Activated B cell treated with CpG ODN at 0.5 μM for 24 hours (primary cell): ENCODE measurements at places on chromosomes 3 and 15.

GRCh38 chr3:151404316-151404715 is 19.8 kb upstream of the P2RY12 start:
- H3K27me3 ChIP-seq, result no peaks in the 10 kb centered on the region
- H3K4me1 ChIP-seq, result peaks cover 5% of the 10 kb centered on the region
- H3K4me3 ChIP-seq, result no peak overlapping the region
- H3K27ac ChIP-seq, result no peak overlapping the region

GRCh38 chr3:106379251-106379750 is 510.5 kb upstream of the CBLB start:
- H3K27me3 ChIP-seq, result no peaks in the 10 kb centered on the region
- H3K36me3 ChIP-seq, result no peaks in the 10 kb centered on the region
- DNase-seq, result no peak
- no peaks in the 10 kb centered on the region for H3K4me1 ChIP-seq

- no peaks in the 10 kb centered on the region for H3K4me1 ChIP-seq
- H3K27ac ChIP-seq, result no peak overlapping the region
- H3K4me3 ChIP-seq, result no peak overlapping the region
These were observed 22.7 kb upstream of the PAQR5 start for GRCh38 chr15:69275933-69276560.

DNA sequence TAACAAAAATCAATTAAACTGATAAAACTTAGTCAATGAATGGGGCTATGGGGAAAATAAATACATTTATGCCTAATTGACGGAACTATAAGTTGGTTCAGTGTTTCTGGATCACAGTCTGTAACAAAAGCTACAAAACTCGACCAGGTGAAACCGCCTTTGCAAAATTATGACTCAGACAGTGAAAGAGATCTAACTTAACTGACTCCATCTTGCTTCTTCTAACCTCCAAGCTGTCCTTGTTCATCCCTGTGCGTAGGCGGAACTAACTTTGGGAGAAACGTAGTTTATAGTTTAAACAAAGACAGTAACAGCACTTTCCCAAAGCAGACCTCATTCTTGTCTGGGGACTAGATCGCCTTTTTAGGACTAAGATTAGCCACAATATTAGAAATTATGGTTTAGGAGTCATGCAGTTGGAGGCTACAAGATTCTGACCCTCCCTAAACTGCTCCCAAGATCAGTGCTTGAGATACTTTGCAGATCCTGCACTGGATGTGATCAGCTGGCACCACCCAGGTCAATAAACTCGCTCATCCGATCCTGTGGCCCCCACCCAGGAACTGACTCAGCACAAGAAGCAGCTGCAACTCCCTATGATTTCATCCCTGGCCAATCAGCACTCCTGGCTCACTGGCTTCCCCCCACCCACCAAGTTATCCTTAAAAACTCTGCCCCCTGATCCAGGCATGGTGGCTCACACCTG is 7.2 kb upstream of the MFGE8 start:
- H3K36me3 ChIP-seq, result no peaks in the 10 kb centered on the region
- DNase-seq, result no peak
- H3K4me1 ChIP-seq, result no peaks in the 10 kb centered on the region
- no peak overlapping the region for H3K4me3 ChIP-seq
- no peak overlapping the region for H3K27ac ChIP-seq

DNA sequence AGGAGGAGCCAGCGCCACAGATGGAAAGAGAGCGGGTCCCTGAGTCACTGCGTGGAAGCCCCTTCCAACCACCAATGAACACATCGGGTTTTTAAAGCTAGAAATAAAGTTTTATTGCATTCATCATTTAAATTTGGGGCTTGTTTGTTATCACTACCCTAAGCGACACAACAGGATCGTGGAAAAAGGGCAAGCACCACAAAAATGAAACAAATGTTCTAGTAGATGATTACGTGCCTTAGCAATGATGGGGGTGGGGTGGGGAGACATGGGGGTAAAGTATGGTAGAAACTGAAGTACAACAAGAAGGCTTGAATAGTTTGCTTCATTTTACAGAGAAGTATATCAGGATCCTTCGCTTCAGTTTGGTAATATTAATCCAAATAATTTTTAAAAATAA is 221.6 kb upstream of the ATP10A start:
- no peak for DNase-seq
- no peak overlapping the region for H3K4me3 ChIP-seq
- no peak overlapping the region for H3K27ac ChIP-seq
- H3K36me3 ChIP-seq, result peaks cover 2% of the 10 kb centered on the region
- no peaks in the 10 kb centered on the region for H3K27me3 ChIP-seq

GRCh38 chr15:80052597-80053304 is 6.7 kb upstream of the ZFAND6 start:
- H3K4me1 ChIP-seq, result peaks cover 30% of the 10 kb centered on the region
- H3K4me3 ChIP-seq, result no peak overlapping the region
- DNase-seq, result no peak
- H3K27me3 ChIP-seq, result no peaks in the 10 kb centered on the region
- H3K27ac ChIP-seq, result peak overlapping the region; percentile 46

DNA sequence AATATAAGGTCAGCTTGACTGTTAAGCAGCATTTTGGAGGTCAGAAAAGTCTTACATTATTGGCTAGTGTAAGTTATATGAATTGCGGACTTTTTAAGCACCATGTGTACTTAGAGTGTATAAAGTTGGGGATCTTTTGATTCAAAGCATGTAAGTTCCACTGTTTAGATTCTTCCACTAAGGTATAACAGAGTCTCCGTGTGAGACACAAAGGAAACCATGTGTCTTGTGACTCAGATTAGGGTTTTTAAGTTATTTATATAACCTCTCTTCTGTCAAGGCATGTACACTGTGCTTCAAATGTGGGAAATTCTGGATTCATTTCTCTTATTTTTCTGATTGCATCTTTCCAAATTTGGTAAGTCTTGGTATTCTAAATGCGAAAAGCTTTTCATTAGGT is 143.5 kb upstream of the SOX2 start:
- no peak overlapping the region for H3K4me3 ChIP-seq
- H3K4me1 ChIP-seq, result no peaks in the 10 kb centered on the region
- H3K36me3 ChIP-seq, result no peaks in the 10 kb centered on the region
- DNase-seq, result no peak
- no peaks in the 10 kb centered on the region for H3K27me3 ChIP-seq

GRCh38 chr3:72255191-72255590 is 470.2 kb upstream of the PROK2 start:
- DNase-seq, result no peak
- H3K27ac ChIP-seq, result no peak overlapping the region
- peaks cover 47% of the 10 kb centered on the region for H3K4me1 ChIP-seq
- peaks cover 11% of the 10 kb centered on the region for H3K27me3 ChIP-seq

- H3K36me3 ChIP-seq, result no peaks in the 10 kb centered on the region
- no peak overlapping the region for H3K27ac ChIP-seq
- H3K4me3 ChIP-seq, result no peak overlapping the region
- no peak for DNase-seq
- H3K4me1 ChIP-seq, result no peaks in the 10 kb centered on the region
These were observed 460.5 kb downstream of the ZNF385D start for GRCh38 chr3:21290557-21290956.

- peaks cover 19% of the 10 kb centered on the region for H3K36me3 ChIP-seq
- peak overlapping the region; percentile 89 for H3K4me3 ChIP-seq
- no peaks in the 10 kb centered on the region for H3K27me3 ChIP-seq
- peaks cover 49% of the 10 kb centered on the region for H3K4me1 ChIP-seq
- DNase-seq, result no peak
- H3K27ac ChIP-seq, result peak overlapping the region; percentile 73
These were observed 1.0 kb downstream of the RFX7 start for GRCh38 chr15:56242576-56243162.

GRCh38 chr3:30180310-30181177 is 425.9 kb upstream of the TGFBR2 start:
- no peak for DNase-seq
- no peak overlapping the region for H3K27ac ChIP-seq
- H3K27me3 ChIP-seq, result peaks cover 2% of the 10 kb centered on the region
- H3K4me3 ChIP-seq, result no peak overlapping the region

DNA sequence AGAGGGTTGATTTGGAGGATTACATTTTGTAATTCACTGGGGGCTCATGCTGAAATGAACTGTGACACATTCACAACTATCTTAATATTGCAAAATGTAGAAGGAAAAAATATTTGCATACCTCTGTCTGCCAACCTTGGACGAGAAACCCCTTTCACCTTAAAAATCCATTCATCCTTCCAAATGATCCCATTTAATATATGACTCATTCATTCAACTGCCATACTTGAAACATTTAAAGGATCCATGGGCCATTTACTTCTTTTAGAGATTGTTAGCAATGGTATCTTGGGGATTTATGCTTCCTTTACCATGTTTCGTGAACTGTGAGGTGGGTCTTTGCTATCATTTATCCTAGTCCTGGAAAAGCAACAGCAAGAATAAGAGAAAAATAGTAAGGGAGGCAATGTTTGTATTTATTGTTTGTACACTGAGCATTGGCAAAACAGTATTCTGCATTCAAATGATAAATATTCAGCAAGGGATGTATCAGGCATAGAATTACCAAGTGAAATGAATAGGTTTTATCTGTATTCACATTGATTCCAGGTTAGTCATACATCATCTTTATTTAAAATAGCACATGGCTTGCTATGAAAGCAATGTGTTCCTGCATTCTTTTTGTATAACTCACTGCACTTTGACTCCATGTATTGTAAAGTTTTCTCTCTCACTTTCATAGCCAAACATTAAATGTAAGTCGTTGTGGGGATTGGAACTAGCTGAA is 378.1 kb downstream of the NSUN3 start:
- H3K27me3 ChIP-seq, result no peaks in the 10 kb centered on the region
- H3K4me3 ChIP-seq, result no peak overlapping the region
- H3K36me3 ChIP-seq, result no peaks in the 10 kb centered on the region

GRCh38 chr15:67783303-67783702 is 42.0 kb upstream of the SKOR1 start:
- H3K4me1 ChIP-seq, result peaks cover 54% of the 10 kb centered on the region
- peak; percentile 31 for DNase-seq
- H3K27ac ChIP-seq, result peak overlapping the region; percentile 82
- no peaks in the 10 kb centered on the region for H3K36me3 ChIP-seq

- H3K36me3 ChIP-seq, result no peaks in the 10 kb centered on the region
- H3K27ac ChIP-seq, result no peak overlapping the region
- no peaks in the 10 kb centered on the region for H3K27me3 ChIP-seq
- H3K4me3 ChIP-seq, result no peak overlapping the region
- no peak for DNase-seq
These were observed 584.5 kb downstream of the NAALADL2 start for GRCh38 chr3:175443682-175444081.

- no peaks in the 10 kb centered on the region for H3K27me3 ChIP-seq
- H3K4me1 ChIP-seq, result peaks cover 71% of the 10 kb centered on the region
- peak overlapping the region; percentile 100 for H3K27ac ChIP-seq
- DNase-seq, result no peak
These were observed 6.8 kb upstream of the TRIM69 start for GRCh38 chr15:44729408-44730127.

- no peaks in the 10 kb centered on the region for H3K27me3 ChIP-seq
- DNase-seq, result no peak
- H3K36me3 ChIP-seq, result no peaks in the 10 kb centered on the region
- peaks cover 46% of the 10 kb centered on the region for H3K4me1 ChIP-seq
- H3K4me3 ChIP-seq, result no peak overlapping the region
These were observed 304.0 kb upstream of the CBLB start for GRCh38 chr3:106172780-106173179.
